T-helper 9 cell (primary cell): ENCODE measurements at places on chromosomes 4 and X.

- no peak for DNase-seq
Measured at GRCh38 chrX:134671294-134671693, 13.0 kb upstream of the PLAC1 start.

GRCh38 chr4:93996895-93997294 is 168.3 kb downstream of the ATOH1 start:
- no peak for DNase-seq

- no peak for DNase-seq
Measured at GRCh38 chr4:20192736-20193135, 59.0 kb upstream of the SLIT2 start.

DNA sequence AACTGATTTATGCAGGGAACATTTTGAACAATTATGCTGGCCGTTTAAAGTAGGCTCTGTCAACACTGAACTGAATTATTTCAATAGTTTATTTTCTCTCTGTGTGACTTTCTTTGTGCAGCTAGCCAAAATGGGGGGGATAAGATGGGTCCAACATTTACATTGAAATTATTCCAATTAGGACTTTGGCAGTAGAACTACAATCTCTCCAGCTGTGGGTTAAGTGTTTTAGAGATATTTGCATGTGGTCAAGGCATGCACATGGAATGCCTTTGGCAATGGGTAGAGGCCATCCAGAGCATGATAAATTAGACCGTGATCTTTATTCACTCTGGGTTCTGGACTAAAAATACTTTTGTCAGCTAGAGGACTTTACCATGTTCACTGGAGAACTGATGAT is 107.9 kb upstream of the ELOVL6 start:
- DNase-seq = no peak

DNA sequence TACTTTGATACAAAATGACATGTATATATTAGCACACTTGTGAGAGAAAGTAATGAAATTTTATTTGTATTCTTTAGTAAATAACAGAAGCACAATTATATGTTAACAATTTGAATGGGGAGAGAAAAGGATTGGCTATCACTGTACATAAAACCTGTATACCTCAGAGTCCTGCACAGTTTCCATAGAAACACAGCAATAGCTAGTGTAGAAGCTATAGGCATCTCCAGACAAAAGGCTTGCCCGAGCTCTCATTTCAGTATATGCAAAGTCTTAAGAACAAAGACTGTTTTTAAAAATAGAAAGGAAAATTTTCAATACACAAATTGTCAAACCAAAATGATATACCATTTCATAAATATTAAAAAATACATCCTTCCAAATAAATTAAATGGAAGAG is 38.5 kb downstream of the GPM6A start:
- no peak for DNase-seq

GRCh38 chrX:53284684-53285447 is 3.5 kb upstream of the IQSEC2 start:
- peak; percentile 43 for DNase-seq

- DNase-seq = no peak
Measured at GRCh38 chr4:175297965-175298565, 379.9 kb downstream of the ADAM29 start.

GRCh38 chr4:100244347-100244746 is 54.1 kb upstream of the DDIT4L start:
- no peak for DNase-seq

DNA sequence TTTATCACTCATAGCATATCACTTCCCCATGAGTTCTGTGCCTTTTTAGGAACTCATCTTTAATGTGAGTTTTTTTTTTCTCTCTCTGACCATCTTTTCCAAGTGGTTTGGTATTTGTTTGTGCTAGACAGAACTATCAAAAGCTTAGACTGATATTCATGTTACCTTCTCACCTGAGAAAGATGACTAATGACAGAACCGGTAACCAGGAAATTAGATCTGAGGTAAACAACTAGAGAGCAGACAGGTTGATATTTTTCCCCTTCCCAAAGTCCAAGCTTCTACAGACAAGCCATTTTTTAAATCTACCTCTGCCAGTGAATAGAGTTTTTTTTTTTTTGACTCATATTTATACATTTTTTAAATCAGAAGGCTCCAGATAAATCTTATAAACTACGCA is 17.0 kb upstream of the SRD5A3 start:
- DNase-seq = no peak

DNA sequence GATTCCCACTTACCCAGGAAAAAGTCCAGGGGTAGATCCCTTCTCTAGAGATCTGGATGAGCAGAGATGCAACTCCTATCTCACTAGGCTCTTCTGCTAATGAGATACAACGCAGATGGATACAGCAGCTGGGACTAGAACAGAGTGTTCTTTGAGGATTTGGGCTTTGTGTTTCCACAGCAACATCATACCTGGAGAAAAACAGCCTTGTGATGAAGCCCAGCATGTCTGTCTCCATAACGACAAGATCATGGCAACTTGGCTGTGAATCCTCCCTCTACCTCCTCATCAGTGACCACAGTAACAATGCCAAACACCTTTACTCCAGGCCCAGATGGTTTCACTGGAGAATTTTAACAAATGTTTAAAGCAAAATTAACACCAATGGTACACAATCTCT is 80.1 kb downstream of the RCHY1 start:
- no peak for DNase-seq

- DNase-seq = no peak
Measured at GRCh38 chr4:140704392-140704960, 51.7 kb downstream of the TBC1D9 start.

DNA sequence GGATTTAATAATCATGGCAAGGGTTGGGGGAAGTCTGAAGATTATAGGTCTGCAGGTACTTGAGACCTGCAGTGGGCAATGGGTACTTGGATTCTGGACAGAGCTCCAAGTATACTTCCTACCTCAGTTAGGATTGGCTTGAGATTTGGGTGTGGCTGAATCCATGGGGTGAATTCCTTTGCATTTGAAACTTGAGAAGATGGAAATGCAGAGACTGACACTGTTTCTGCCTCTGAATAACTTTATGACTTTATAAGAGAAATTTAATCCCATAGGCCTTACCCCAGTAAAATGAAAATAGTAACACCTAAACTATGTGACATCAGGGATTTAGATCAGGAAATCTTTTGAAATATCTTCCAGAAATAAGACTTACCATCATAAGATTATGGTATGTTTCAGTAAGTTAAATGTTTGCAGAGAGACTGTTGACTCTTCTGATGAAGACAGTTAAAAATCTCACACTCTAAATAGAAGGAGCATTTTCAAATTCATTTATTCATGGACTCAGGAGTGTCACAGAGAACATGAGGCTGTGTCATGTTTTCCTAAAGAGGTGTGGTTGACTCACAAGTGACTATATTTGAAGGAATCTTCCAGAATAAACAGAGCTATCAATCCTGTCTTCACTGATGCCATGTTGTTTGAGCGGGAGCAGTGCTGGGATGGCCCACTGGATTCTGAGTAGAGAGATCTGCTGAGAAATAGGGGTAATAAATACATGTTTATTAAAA is 513.5 kb upstream of the NR3C2 start:
- DNase-seq = no peak
